Fibroblast of lung (primary cell): ENCODE measurements at places on chromosomes 5 and 9.

DNA sequence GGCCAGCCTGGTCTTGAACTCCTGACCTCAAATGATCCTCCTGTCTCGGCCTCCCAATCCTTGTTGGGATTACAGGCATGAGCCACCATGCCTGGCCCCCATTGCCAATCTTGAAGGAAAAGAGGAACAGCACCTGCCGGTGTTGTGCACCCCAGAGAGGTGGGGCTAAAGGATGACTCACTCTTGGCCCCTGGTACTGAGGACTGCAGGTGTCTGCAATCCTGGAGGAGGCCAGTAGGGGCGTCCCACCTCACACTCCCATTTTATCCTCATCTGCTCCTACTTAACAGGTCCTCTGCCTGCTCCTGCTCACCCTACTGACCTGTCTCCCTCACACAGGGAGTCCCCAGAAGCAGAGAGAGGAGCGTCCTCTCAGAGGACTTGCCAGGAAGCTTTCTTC, 390.4 kb downstream of the ARHGEF28 start:
- no peak for DNase-seq
- H3K27me3 ChIP-seq = peaks cover 5% of the 10 kb centered on the region
- H3K27ac ChIP-seq = no peak overlapping the region
- H3K4me3 ChIP-seq = no peak overlapping the region

- no peak overlapping the region for H3K4me3 ChIP-seq
- H3K36me3 ChIP-seq = no peaks in the 10 kb centered on the region
- peak; percentile 51 for DNase-seq
These were observed 14.5 kb upstream of the LPAR1 start for GRCh38 chr9:111052791-111053190.

DNA sequence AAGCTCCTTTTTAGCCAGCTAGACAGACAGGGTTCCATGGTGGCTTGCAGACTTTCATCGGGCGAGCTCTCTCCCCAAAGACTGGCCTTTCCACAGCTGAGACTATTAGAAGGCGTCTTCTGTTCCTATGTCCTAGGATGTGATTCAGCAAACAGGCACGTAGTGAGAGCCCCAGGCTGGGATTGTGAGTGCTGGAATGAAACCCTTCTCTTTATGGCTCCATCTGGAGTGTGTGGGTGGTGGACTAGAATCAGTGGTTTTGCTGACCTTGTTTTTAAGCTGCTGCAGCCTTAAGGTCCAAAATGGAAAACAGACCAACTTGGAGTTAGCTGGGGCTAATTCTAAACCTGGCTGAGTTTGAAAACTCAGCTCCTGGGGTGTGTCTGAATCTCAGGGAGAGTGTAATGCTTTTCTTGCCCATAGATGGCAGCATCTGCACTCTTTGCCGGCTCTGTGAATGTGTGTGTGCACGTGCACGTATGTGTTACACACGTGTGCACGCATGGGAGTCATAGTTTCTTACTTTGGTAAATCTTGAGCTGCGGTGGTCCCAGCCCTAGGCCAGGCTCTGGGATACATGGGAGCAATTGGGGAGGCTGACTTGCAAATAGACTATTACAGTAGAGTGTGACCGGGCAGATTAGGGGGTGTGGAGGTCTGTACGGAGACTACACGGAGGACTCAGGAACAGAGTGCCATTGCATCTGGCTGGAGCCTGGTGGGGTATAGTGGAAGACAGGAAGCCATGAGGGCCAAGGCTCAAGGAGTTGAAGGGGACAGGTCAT, 10.7 kb downstream of the GSN start:
- peak overlapping the region; percentile 96 for H3K27ac ChIP-seq
- H3K27me3 ChIP-seq = no peaks in the 10 kb centered on the region
- H3K4me3 ChIP-seq = peak overlapping the region; percentile 18
- H3K4me1 ChIP-seq = peaks cover 60% of the 10 kb centered on the region

GRCh38 chr5:144134194-144134826, 36.1 kb downstream of the YIPF5 start:
- DNase-seq = no peak
- no peaks in the 10 kb centered on the region for H3K27me3 ChIP-seq
- H3K4me1 ChIP-seq = no peaks in the 10 kb centered on the region
- no peak overlapping the region for H3K27ac ChIP-seq

- H3K36me3 ChIP-seq = no peaks in the 10 kb centered on the region
- H3K4me1 ChIP-seq = no peaks in the 10 kb centered on the region
- peak; percentile 65 for DNase-seq
- H3K27me3 ChIP-seq = no peaks in the 10 kb centered on the region
- no peak overlapping the region for H3K4me3 ChIP-seq
- H3K27ac ChIP-seq = no peak overlapping the region
These were observed 12.7 kb upstream of the TDRD7 start for GRCh38 chr9:97398999-97399758.

GRCh38 chr5:160342413-160342941, 27.9 kb downstream of the C1QTNF2 start:
- H3K27ac ChIP-seq = no peak overlapping the region
- no peaks in the 10 kb centered on the region for H3K4me1 ChIP-seq
- no peak for DNase-seq
- no peak overlapping the region for H3K4me3 ChIP-seq
- no peaks in the 10 kb centered on the region for H3K27me3 ChIP-seq
- H3K36me3 ChIP-seq = no peaks in the 10 kb centered on the region

DNA sequence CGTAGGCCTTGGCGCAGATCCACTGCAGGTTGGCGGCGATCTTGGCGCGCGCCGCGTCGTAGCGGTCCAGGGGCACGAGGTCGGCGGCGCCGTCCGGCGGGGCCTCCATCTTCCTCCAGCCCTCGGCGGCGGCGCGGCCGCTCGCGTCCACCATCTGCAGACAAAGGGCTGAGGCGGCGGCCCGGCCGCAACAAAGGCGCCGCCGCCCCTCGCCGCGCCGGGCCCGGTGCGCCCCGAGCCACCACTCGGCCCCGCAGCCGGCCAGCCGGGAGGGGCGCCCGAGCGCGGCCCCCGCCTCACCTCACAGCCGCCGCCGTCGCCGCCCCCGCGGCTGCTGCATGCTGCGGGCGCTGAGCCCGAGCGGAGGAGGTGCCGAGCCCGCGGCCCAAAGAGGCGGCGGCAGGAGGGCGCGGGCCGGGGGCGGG, 328 bp downstream of the CAMSAP1 start:
- H3K36me3 ChIP-seq = peaks cover 2% of the 10 kb centered on the region
- no peaks in the 10 kb centered on the region for H3K27me3 ChIP-seq
- peak; percentile 47 for DNase-seq
- H3K27ac ChIP-seq = no peak overlapping the region

DNA sequence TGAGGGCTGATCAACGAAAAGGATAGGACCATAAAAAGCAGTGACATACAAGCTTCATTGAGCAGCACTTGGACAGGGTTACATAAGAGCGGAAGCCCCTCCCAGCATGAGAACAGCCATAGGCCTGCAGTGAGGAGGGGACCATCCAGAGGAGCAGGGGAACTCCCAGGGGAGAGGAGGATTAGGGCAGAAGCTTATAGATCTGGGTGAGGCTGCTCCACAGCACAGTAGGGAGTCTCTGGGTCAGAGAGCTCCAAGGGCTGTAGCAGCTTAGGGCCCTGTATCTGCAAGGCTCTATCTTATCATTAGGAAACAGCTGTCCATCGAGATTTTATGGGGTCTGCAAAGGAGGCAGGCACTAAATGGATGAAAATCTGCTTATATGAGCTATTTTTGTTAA, 186.6 kb downstream of the DOCK8 start:
- no peaks in the 10 kb centered on the region for H3K4me1 ChIP-seq
- H3K27ac ChIP-seq = no peak overlapping the region
- no peak overlapping the region for H3K4me3 ChIP-seq

DNA sequence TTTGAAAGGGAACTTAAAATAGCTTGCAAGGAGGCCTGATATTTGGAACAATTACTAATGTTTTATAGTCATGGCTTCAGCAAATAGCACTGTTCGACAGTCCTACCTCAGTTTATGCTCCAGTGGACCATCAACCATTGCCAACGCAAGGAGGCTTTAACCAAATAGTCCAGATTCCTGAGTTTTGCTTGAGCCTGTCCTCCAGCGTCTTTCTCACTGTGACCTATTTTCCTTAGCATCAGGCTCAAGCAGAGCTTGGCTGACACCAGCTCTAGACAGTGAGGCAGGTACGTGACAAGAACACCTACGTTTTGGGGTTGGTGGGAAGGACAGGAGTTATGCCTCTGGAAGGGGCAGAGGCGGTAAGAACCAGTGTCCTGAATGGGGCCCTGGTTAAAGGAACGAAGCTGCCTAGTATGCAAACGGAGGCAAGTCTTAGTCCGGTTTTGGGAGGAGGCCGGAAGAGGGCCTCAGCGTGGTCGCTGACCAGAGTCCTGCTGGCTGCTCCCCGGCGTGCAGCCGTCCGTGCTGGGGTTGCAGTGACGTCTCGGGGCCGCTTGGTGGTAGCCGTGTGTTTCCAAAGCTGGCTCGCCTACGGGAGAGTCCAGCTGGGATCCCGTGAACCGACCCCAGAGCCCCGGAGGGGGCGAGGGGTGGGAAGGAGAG, 998 bp upstream of the FGF18 start:
- peak overlapping the region; percentile 41 for H3K4me3 ChIP-seq
- no peak overlapping the region for H3K27ac ChIP-seq
- no peaks in the 10 kb centered on the region for H3K27me3 ChIP-seq
- peaks cover 2% of the 10 kb centered on the region for H3K4me1 ChIP-seq

DNA sequence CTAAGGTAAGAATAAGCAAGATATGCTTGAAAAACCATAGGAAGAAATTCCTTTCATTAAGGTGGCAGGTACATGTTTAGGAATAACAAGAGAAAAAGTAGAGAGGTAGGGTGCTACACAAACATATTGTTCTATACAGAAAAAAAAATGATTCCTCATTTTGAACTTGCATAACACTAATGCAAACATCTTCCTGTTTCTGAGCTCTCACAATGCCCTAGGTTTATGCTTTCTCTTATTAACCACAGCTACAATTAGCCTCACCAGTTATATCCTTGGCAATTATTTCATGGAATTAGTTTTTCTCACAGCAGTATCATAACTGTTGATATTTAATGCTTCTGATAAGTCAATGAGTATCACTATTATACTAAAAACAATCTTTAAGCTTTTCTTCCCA, 20.7 kb downstream of the CEMIP2 start:
- no peak overlapping the region for H3K27ac ChIP-seq
- no peaks in the 10 kb centered on the region for H3K27me3 ChIP-seq
- H3K4me1 ChIP-seq = peaks cover 7% of the 10 kb centered on the region

DNA sequence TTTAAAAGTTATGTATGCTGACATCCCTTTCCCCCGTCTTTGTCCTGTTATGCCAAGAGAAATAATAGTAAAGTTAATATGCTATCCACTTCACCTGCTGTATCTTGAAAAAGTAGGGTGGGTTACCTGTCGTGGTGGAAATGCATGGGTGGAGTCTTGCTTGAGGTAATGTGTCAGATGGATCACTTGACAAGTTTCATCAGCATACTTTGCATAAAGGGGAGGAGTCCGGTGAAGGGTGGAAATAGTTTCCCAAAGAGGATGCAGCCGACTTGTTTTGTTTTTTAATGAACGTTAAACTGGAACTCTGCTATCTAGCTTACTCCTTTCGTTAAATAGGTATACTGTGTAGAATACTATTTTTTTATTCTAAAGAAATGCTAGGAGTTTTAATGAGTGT, 9.0 kb upstream of the DMRT3 start:
- H3K4me1 ChIP-seq = no peaks in the 10 kb centered on the region
- H3K36me3 ChIP-seq = no peaks in the 10 kb centered on the region
- DNase-seq = no peak
- H3K27ac ChIP-seq = no peak overlapping the region

GRCh38 chr5:141617682-141618029, 1.1 kb downstream of the DIAPH1 start:
- peak overlapping the region; percentile 81 for H3K27ac ChIP-seq
- H3K36me3 ChIP-seq = peaks cover 3% of the 10 kb centered on the region
- DNase-seq = no peak
- H3K4me3 ChIP-seq = peak overlapping the region; percentile 81
- H3K27me3 ChIP-seq = no peaks in the 10 kb centered on the region

GRCh38 chr5:94715768-94716167, 97.3 kb downstream of the SLF1 start:
- no peaks in the 10 kb centered on the region for H3K27me3 ChIP-seq
- no peak overlapping the region for H3K4me3 ChIP-seq
- no peaks in the 10 kb centered on the region for H3K36me3 ChIP-seq
- DNase-seq = no peak

DNA sequence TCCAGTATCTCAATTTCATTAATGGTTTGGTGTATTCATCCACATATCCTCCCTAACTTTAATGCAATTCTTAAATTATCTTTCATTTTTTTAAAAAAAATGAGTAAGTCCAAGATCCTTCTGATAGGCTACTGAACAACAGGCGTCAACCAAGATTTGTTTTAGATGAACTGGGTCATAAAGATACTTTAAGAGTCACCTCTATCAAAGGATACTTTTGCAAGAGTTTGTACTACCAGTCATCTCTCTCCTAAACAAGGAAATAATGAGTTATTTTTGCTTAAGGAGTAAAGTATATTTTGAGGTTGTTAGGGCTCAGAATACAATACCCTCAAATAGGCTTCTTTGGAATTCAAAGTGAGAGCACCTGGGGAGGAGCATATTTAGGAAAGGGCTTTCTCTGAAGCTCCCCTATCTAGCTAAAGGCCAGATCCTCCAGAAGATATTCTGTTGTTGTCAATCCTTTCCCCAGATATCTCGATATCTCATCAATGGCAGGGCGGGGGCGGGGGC, 25.8 kb downstream of the HAVCR1 start:
- no peak overlapping the region for H3K4me3 ChIP-seq
- H3K36me3 ChIP-seq = no peaks in the 10 kb centered on the region
- no peak overlapping the region for H3K27ac ChIP-seq
